Substantia nigra (tissue), 51 donors: ENCODE measurements at places on chromosomes 6 and 20.

- no peak for DNase-seq
Observed at GRCh38 chr6:64155063-64155462, 519.5 kb downstream of the PHF3 start.

GRCh38 chr6:30689022-30689865 is 1.5 kb downstream of the NRM start:
- no peak for DNase-seq

GRCh38 chr6:158060455-158061360 is 79.0 kb downstream of the SYNJ2 start:
- DNase-seq: no peak

- no peak for DNase-seq
Observed at GRCh38 chr6:71406865-71407860, 118.6 kb downstream of the OGFRL1 start.

DNA sequence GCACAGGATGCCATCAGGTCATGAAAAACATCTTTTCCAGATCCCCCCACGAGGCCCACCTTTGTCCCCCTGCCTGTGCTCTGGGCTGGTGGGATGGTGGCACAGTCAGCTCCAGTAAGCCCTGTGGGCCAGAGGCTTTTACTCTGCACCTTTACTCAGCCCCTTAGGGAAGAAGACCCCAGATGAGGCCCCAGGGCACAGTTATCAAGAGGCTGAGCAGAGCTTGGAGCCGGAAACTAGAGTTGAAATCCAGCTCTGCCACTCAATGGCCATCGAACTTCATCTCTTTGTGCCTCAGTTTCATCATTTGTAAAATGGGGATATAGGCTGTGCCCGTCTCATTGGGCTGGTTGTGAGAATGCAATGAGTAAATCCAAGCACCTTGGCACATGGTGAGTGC is 81.7 kb upstream of the TOX2 start:
- no peak for DNase-seq

DNA sequence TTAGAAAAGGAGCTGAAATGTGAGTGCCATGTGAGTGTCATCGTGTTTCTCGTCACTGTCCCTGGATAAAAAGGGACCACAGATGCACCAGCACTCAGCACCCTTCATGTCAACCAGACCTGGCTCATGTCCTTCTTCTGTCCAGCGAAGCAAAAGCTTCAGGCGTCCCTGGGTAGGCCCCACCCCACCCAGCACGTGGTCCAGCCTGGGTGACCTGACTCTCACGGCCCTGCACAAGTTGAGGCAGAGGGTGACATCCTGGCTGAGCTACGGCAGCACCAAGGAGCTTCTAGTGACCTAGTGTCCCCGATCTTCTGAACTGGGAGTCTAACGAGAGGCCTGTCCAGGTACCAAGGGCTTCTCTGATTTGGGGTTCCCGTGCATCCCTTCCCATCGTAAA is 37.8 kb downstream of the PSMG4 start:
- DNase-seq: no peak

GRCh38 chr6:142381845-142382378 is 80.1 kb downstream of the ADGRG6 start:
- DNase-seq: no peak

GRCh38 chr20:59770270-59770669 is 163.2 kb downstream of the SYCP2 start:
- no peak for DNase-seq

- DNase-seq: no peak
Observed at GRCh38 chr6:11407414-11407813, 130.1 kb upstream of the TMEM170B start.

DNA sequence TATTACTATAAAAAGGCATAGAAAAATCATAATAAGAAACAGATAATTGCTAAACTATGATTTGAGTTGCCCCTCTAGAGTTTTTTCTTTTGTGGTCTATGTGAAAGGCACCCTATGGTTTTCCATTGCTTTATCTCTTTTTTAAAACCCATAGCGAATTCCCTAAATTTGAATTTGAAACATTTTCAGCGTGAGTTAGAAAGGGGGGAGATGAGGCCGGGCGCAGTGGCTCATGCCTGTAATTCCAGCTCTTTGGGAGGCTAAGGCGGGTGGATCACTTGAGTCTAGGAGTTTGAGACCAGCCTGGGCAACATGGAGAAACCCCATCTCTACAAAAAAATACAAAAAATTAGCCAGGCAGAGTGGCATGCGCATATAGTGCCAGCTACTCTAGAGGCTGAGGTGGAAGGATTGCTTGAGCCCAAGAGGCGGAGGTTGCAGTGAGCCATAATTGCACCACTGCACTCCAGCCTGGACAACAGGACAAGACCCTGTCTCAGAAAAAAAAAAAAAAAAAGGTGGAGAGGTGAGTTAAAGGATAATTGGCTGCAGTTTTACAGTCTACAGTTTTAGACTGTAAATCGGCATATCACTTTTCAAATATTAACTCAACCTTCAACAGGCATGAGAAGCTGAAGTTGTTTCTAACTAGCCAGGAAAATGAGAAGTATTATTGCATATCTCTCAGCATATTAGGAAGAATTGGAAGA is 46.3 kb downstream of the SHLD1 start:
- no peak for DNase-seq

GRCh38 chr6:49531774-49532569 is 18.5 kb upstream of the C6orf141 start:
- DNase-seq: no peak

DNA sequence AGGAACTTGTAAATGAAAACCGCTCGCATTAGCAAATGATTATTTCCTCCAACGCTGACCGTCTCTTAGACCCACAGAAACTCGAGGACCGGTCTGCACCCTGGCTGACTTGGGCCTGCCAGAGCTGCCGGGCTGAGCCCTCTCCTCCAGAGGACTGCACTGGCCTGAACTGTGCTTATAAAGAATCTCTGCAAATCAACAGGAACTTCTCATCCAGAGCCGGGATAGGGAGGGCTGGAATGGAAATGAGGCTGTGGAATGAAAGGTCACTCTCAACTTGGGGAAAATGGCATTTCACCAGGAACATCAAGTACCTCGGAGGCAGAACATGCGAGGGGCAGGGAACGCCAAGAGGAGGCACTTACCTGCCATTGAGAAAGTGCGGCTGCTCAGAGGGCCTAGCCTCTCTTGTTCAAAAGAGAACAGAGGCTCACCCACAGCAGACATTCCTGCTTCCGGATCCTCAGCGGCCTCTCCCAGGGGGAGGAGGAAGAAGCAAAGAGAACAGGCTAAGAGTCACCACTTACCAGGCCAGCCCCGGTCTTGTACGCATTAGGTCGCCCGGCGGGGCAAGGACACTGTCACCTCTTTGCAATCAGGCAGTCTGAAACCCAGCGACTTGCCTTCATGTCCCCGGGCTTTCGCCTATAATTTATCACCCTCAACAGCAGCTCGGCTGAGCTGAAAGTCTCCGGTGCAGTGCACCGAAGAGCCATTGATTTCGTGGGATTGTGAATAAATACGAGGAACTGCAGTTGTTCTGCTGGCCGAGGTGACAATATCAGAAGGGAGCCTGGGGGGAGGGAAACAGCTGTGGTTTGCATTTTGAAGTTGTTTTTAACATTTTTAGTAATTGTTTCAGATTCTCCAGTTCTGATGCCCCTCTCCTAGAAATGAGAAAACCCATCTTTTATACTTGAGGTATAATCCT is 37.6 kb downstream of the ZMYND8 start:
- DNase-seq: peak; percentile 75

DNA sequence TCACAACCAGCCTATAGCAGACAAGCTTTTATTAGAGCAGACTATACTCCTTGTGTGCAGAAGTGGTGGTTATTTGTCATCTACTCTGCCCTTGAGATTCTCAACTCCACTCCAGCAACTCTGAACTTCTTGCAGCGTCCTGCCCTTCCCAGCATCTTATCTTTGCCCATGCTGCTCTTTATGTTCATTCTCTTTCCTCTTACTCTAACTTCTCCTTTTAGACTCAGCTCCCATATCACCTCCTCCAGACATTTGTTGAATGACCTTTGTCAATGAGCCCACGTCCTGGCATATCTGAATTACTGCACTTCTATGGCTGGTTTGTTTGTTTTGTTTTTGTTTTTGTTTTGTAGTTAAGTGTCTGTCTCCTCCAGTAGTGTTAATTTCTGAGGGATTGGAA is 81.2 kb downstream of the KCNQ5 start:
- no peak for DNase-seq

DNA sequence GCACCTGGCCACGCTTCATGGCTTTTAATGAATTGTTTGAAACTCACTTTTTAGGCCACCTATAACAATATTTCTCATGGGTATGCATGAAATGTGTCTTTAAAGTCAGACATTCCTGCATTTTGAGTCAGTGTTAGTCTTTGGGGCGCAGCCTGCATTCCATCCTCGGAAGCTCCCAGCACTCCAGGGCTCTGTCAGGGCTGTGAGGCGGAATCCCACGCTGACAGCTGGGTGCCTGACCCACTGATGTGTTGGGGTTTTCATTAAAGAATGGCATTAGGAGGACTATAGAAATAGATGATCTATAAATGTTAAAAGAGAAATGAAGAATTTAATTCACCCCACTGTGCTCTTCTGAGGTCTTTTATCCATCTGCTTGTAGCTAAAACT is 16.2 kb upstream of the CLDN20 start:
- no peak for DNase-seq

- DNase-seq: no peak
Observed at GRCh38 chr6:88972504-88973423, 9.3 kb upstream of the RNGTT start.

GRCh38 chr6:149130090-149130489 is 187.4 kb upstream of the TAB2 start:
- DNase-seq: no peak

DNA sequence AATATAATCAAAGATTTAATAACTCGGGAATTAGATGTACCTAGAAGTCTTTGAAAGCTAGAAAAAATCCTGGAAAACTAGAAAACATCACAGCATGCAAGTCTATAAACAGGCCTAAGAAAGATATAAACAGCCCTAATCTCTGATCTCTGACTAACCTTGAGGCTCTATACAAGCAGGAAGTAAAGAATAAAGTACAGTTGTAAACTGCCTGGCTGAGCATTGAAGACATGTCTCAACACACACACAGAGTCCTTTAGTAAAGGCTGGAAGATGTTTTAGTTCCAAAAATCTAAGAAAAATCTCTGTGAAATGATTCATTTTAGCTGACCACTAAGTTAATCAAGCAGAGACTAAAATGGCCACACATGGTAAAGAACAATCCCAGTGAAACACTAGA is 774.5 kb downstream of the EYS start:
- DNase-seq: no peak

- DNase-seq: no peak
Observed at GRCh38 chr6:41724228-41724580, 11.2 kb downstream of the TFEB start.

GRCh38 chr20:10609770-10610169 is 64.0 kb downstream of the JAG1 start:
- no peak for DNase-seq

GRCh38 chr6:20866935-20867703 is 332.9 kb downstream of the CDKAL1 start:
- no peak for DNase-seq

GRCh38 chr20:58084966-58085365 is 143.5 kb downstream of the ANKRD60 start:
- no peak for DNase-seq

- DNase-seq: no peak
Observed at GRCh38 chr6:82915666-82916065, 150.0 kb downstream of the UBE3D start.

DNA sequence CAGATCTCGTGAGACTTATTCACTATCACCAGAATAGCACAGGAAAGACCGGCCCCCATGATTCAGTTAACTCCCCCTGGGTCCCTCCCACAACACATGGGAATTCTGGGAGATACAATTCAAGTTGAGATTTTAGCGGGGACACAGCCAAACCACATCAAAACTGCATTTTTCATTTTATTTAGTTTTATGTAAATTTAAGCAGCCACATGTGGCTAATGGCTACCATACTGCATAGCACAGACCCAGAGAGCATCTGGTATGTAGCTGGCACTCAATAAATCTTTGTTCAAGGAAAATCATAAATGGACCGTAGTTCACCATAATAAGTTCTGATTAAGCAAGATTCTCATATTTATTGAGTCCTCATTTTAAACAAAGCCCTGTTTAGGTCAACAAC is 15.3 kb downstream of the GFOD1 start:
- no peak for DNase-seq

DNA sequence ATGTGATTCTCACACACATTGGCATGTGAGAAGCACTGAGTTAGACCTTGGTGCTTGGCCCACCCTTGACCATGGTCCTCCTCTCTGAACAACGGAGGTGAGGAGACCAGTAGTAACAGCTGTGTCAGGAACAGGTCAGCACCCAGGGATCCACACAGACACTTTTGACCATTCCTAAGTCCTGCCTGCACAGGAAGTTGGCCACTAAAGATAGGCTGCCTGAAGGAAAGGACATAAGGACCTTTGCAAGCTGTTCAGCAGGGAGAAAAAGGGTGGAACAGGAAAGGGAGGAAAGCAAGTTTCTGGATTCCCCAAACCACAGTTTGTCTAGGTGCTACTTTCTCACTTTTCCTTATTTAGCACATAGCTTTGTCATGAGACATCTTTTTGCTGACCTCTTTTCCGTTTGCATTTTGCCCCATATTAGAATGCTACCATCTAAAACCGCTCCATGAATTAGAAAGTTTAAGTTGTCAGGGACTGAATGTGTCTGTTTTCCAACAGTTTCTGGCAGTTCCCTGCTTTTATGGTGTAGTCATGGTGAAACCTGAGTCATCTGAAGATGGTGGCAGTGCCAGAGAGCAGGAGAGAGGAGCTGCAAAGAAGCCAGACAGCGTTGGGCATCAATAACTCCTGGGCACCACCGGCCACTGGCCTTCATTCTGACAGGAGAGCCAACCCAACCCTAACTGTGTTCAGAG is 1.1 kb upstream of the CD109 start:
- DNase-seq: no peak

GRCh38 chr6:108673153-108673552 is 112.4 kb downstream of the FOXO3 start:
- no peak for DNase-seq

DNA sequence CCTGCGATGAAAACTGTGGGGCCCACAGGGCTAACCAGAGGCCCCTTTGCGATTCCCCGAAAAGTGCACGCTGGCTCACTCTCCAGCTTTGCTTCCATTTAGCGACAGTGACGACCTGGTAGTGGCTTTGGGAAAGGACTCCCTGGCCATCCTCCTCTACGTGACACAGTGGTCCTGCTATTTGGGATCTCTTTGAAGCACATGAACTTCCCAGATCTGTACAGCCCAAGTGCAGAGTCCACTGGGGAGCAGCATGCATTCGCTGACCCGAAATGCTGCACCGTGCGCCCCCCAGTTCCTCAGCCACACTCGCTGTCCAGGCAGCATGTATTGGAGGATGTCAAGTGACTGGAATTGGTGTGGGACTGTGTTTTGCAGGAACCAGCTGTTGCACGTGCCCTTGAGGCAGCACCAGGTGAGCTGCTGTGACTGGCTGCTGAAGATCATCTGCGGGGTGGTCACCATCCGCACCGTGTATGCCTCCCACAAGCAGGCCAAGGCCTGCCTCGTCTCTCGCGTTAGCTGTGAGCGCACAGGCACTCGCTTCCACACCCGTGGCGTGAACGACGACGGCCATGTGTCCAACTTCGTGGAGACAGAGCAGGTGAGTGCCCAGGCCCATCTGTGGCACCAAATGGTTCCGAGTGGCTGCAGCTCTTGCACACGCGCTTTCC is 51.6 kb downstream of the SYNJ2 start:
- no peak for DNase-seq

- no peak for DNase-seq
Observed at GRCh38 chr20:46705378-46705729, 4.1 kb upstream of the SLC2A10 start.

GRCh38 chr6:170535004-170535403 is 18.1 kb downstream of the PSMB1 start:
- DNase-seq: no peak

- no peak for DNase-seq
Observed at GRCh38 chr20:36497856-36498255, 43.5 kb upstream of the MYL9 start.

- DNase-seq: no peak
Observed at GRCh38 chr6:124870611-124871459, 91.4 kb upstream of the RNF217 start.
